ENCODE measurements at places on chromosomes 4 and X. TPM values are rescaled to one million over a fixed set of nuclear protein-coding genes. Genes with fewer than 3 reads are reported as not detected.

The LANCL3 gene
- total RNA-seq = 1.8 TPM

The MTTP gene
- 3.8 TPM for total RNA-seq

The CT45A2 gene
- not detected for total RNA-seq

The NLRP2B gene
- not detected for total RNA-seq

The ELOVL6 gene
- total RNA-seq = 43.1 TPM

DNA sequence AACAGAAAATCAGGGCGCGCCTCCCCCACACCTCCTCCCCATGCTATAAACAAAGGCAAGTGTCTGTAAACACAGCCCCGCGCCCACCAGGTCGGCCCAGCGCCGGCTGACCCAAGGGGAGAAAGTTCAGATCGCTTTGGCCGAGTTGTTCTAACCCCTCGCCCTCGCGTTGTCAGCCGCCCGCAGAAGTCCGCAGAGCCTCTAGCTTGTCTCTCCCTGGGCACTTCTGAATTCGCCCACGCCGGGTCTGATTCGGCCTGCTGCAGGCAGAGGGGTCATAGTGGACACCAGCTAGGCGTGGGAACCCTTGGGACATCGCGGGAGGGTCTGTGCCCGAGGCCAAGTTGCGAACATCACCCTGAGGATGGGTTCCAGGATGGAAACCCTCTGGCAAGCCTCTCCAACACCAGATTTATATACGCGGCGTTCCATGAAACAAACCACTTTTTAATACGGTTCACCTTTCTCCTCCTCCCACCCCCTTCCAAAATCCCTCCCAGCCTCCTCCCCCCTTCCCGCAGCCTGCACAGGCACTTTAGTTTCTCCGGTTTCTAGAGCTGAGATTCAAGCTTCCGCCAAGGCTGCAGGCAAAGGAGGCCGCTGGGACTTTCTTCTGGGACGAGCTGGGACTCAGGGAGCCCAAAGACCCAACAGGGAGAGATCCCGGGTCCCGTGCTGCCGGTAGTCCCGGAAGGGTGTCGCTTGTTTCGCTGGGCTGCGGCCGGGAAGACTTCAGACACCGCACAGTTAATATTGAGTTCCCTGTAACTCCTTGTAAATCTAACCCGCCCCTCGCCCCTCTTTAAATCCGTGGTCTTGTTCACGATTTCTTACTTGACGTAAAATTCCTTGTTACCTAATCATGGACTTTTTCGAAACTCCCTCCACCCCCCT lies 4.7 kb downstream of the HAND2 start:
- no peak for DNase-seq

DNA sequence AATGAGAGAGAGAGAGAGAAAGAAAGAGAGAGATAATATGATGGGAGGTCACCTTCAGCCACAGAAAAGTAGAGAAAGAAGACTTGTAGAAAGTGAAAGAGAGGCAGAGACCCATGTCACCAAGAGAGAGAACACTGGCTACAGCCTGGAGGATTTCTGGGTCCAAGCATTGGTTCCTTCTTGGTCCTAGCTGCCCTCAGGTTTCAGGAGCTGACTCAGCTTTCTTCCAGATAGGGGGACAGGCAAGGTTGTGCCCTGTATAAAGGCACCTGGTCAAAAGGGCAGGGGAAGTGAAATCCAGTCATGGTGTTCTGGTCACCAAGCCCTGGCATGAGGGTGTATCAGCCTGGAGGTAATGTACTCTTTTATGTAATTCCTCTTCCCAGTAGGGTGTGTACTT lies 47.5 kb upstream of the XK start:
- no peak for DNase-seq

GRCh38 chr4:5152521-5152920 lies 101.2 kb downstream of the STK32B start:
- peak; percentile 9 for DNase-seq

DNA sequence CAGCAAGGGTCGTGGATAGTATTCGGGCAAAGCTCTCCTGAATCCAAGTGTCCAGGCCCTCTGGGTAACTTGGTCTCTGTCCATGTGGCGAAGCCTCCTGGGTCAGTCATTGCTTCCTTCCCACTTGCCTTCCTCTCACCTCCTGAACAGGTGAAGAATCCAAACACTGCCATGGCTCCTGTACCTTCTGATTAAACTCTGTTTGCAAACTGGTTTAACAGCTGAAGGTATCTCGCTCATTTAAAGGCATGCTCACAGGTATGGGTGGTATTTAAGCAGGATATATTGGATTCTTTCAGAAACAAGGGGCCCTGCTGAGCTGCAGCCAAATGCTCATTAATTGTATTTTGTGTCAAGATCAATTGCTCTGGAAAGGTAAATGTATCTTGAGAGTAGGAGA lies 28.2 kb downstream of the FHDC1 start:
- no peak for DNase-seq

GRCh38 chrX:118872102-118872566 lies 48.5 kb downstream of the ZCCHC12 start:
- DNase-seq = peak; percentile 75

DNA sequence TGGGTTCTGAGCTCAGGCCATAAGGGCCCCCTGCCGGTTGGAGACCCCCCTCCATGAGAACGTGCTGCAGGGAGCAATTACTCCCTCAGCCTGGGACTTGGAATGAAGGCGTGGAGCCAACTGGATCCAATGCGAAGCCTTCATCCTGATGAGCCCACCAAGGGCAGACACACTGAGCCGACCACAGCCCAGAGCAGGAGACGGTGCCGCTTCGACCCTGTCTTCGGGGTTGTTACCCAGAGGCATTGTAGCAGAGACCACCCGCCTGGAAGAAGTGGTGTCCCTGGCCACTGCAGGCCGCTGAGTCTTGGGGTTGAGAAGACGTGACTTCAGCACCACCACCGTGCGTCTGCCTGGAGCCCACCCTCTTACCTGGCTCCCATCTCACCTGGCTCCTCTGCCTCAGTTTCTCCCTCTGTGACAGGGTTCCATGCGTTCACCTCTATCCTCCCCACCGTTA lies 7.0 kb upstream of the NKX1-1 start:
- DNase-seq = peak; percentile 9

DNA sequence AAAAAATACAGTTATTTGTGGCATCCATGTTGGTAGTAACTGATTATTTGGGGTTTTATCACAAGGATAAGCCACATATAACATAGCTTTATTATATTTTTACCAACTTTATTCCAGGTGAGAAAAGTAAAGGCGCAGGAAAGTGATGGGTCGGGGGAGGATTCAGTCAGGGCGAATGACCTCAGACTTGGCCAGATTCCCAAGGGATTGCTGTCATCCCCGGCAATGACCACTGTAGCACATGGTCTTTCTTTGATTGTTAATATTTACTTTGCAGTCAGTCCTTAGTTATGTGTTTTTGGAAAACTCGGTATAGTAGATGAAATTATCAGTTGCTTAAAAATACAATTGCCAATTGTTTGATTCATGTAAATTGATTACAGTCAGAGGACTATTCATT lies 17.6 kb downstream of the GRIA3 start:
- no peak for DNase-seq

DNA sequence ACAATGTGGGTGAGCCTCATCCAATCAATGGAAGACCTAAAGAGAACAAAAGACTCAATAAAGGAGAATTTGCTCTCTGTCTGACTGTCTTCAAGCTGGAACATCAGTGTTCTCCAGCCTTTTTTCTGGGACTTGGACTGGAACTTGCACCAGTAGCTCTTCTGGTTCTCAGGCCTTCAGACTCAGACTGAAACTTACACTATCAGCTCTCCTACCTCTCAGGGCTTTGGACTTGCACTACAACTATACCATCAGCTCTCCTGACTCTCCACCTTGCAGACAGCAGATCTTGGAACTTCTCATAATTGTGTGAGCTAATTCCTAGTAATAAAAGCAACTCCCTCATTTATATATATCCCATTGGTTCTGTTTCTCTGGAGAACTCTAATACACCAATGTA lies 185.9 kb downstream of the SMIM20 start:
- DNase-seq = no peak

- DNase-seq = no peak
These were observed 1477.8 kb downstream of the C4orf33 start for GRCh38 chr4:130573742-130574141.

- DNase-seq = no peak
These were observed 79.6 kb downstream of the SMIM20 start for GRCh38 chr4:25993395-25994185.

- no peak for DNase-seq
These were observed 32.3 kb downstream of the HDAC8 start for GRCh38 chrX:72540318-72540717.

GRCh38 chrX:111460607-111461006 lies 48.6 kb upstream of the DCX start:
- no peak for DNase-seq

DNA sequence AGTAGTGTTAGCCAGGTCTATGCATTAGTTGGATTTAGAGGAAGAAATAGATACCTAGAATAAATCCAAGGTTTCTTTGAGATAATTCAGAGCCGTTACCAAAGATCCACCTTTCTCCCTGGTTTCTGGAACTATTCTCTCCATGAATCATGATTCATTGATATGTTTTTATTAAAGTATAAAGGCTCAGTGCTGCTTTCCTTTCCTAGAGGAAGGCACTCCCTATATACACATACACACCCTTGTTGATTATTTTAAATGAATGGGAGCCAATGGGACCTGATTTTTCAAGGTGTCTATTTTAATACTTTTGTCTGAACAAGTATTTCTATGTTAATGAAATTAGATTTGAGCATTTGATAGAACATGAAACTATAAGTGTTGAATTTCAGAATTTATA lies 146.8 kb upstream of the SPRY1 start:
- no peak for DNase-seq

- DNase-seq = no peak
These were observed 631.6 kb downstream of the PCDH18 start for GRCh38 chr4:136900696-136901095.

- peak; percentile 88 for DNase-seq
These were observed 25.5 kb downstream of the INTS12 start for GRCh38 chr4:105683038-105683437.

GRCh38 chr4:74311696-74312313 lies 3.5 kb downstream of the EPGN start:
- peak; percentile 46 for DNase-seq

DNA sequence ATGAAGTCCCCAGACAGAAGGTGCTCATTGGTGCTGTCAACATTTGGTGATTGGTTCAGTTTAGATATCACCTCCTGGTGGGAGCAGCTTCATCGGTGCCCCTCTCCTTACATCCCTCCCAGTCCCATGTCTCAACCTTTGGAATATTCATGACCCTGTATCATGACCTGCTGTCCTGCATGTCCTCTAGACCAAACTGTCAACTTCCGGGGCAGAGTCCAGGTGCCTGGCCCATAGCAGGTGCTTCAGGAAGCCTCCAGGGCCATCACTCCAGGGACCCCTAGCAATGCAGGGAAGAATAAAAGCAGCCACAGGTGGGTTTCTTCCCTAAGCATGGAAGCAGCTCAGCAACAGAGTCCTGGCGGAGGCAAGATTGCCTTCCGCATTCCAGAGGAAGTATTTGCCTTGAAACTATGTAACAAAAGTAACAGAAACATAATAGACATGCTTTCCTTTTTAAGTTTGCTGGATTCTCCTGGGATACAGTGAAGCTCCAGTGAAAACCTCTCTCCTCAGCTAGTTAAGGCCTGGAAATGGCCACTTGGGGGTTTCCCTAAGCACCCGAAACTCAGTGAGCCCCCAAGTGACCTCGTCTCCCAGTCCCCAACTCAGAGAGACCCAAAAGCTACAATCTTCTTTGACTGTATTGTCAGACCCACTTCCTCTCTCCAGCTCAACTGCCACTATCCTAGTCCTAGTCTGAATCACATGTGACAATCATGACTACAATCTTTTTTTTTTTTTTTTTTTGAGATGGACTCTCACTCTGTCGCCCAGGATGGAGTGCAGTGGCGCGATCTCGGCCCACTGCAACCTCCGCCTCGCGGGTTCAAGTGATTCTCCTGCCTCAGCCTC lies 1.3 kb upstream of the ATP6AP1 start:
- DNase-seq = no peak

DNA sequence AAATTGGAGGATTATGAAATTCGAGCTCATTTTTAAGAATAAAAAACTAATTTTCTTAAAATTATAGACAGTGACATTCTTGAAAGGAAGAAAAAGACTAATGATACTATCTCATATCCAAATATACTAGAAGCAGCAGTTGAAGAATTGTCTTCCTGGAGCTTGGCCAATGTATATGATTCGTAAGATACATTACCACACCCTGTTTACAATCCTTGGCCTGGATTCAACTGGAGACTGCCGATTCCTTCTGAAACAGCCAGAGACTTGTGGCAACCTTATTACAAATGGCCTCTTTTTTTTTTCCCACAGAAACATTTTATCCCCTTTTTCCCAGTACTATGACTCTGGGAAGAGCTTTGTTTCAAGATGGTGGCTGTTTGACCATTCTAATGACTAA lies 571.2 kb upstream of the FAT1 start:
- DNase-seq = no peak

DNA sequence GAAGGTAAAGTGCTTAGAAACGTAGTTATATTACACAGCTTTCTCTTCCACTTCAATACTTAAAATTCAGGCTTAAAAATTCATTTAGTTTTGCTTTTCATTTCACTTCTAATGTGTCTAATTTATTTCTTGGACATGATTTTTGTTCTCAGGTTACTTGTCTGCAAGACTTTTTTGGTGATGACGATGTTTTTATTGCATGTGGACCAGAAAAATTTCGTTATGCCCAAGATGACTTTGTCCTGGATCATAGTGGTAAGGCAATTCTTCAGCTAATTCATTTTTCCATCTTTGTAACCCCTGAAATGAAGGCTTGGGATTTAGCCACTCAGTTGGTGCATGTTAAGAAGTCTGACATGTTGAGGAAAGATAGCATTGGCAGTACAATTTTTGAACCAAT lies 114.7 kb downstream of the DCLK2 start:
- no peak for DNase-seq

DNA sequence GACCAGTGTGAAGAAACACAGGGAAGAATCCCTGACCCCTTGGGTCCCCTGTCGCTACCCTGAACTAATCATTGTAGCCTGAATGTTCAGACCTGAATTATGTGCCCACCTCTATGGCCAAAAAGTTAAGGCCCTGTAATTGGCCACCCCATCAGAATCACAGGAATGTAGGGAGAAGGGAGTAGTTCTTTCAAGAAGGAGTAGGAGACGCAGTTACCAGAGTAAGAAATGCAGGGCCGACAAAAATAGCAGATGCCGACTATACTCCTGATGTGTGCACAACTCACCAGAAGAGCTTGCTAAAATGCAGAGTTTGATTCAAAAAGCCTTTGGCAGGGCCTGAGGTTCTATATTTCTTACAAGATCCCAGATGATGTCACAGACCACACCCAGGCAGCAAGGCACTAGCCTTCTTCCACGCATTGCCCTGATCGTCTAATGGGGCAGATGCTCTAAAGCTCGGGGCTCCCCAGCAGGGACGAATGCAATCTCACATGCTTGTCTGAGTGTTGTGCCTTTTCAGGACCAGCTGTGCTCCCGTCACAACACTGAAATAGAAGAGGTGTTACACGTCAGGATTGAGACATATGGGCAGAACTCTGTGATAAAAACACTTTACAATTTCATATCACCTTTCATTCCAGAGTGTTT lies 161.0 kb upstream of the FAM241A start:
- DNase-seq = no peak

All from mucosa of gallbladder (tissue), 1 donor.